ENCODE measurements at places on chromosomes 5 and 9. TPM values are rescaled to one million over a fixed set of nuclear protein-coding genes. Genes with fewer than 3 reads are reported as not detected.

The C9orf152 gene
- total RNA-seq = not detected

The GPX3 gene
- total RNA-seq = 156 TPM

The ECM2 gene
- 16.5 TPM for total RNA-seq

The CYLC2 gene
- total RNA-seq = not detected

The ADGRV1 gene
- 11.0 TPM for total RNA-seq

The SLC6A19 gene
- 1.5 TPM for total RNA-seq

The OMD gene
- total RNA-seq = not detected

The PCDHB8 gene
- total RNA-seq = 0.14 TPM

The IFNA21 gene
- total RNA-seq = not detected

The PRUNE2 gene
- total RNA-seq = 1.4 TPM

Data from liver (tissue), 10 donors.